ENCODE measurements at places on chromosomes 5 and 9. TPM values are rescaled to one million over a fixed set of nuclear protein-coding genes. Genes with fewer than 3 reads are reported as not detected.

GRCh38 chr9:92563116-92564100 is 27.6 kb upstream of the ECM2 start:
- DNase-seq = no peak

GRCh38 chr5:172901788-172902496 is 57.3 kb upstream of the RPL26L1 start:
- DNase-seq = no peak

GRCh38 chr5:113092683-113093082 is 116.1 kb downstream of the DCP2 start:
- DNase-seq = peak; percentile 39

DNA sequence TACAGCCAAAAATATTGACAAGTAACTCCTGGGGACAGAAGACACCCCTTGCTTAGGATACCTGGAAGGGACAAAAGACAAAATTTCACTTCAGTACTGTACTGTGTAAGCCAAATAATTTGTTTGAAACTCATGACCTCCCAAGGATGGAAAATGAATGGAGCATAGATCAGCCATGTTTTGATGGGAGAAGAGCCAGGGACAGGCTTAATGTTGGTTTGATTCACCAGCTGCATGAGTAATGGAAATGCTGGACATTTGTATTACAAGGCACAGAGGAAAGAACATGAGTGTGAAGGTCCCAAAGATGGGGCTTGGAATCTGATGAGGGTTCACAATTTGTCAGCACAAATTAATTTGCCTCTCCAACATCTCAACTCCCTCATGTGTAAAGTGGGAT is 122.8 kb downstream of the ENC1 start:
- no peak for DNase-seq

The ASPN gene
- not detected for total RNA-seq
